Caco-2 (cell line): ENCODE measurements at places on chromosomes 12 and 14.

DNA sequence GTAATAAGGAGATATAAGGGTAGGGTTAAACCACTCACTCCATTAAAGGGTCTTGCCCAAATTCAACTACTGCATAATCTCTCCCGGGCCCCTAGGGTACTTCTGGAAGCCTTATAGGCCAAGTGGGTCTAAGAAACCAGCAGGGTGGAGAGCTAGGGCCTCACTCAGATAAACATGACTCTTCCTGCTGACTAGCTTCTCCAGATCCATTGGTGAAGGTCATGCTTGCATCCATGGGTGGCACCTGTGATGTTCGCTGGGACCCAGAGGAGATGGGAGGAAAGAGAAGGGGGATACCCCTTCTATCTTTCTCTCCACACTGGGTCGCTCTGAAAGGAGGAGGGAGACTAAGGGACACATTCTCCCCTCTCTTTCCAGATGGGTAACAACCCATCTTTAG is 36.1 kb upstream of the HIGD1C start:
- no peak for DNase-seq

- DNase-seq: no peak
These were observed 111.2 kb downstream of the KIF21A start for GRCh38 chr12:39331539-39332261.

DNA sequence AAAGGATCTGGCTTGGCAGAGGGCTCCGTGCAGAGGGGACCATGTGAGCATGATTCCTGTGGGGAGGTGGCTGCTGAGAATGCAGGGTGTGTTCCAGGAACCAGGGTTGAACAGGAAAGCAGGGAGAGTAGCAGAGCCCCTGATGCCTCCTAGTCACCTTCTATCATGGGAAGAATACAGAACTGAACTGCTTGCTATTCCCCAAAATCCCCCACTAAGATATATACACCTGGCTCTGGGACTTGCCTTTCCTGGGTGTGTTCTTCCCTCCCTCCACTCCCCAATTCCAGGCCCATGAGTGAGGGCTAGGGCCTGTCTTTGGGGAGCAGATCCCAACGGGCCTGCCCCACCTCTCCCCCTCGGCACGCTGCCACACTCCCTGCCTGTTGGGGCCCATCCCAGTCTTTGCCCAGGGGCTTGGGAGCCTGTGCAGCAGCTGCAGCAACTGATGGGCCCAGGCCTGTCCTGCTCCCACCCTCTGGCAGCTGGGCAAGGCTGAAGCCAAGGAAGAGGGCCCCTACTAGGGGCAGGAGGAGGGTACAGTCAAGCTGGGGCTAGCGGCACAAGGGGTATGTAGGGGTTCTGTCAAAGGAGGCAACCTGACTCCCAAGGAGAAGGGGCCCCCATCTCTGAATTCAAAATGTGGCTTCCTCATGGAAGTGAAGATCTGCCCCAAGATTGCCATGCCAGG is 3.2 kb downstream of the AJUBA start:
- DNase-seq: no peak

DNA sequence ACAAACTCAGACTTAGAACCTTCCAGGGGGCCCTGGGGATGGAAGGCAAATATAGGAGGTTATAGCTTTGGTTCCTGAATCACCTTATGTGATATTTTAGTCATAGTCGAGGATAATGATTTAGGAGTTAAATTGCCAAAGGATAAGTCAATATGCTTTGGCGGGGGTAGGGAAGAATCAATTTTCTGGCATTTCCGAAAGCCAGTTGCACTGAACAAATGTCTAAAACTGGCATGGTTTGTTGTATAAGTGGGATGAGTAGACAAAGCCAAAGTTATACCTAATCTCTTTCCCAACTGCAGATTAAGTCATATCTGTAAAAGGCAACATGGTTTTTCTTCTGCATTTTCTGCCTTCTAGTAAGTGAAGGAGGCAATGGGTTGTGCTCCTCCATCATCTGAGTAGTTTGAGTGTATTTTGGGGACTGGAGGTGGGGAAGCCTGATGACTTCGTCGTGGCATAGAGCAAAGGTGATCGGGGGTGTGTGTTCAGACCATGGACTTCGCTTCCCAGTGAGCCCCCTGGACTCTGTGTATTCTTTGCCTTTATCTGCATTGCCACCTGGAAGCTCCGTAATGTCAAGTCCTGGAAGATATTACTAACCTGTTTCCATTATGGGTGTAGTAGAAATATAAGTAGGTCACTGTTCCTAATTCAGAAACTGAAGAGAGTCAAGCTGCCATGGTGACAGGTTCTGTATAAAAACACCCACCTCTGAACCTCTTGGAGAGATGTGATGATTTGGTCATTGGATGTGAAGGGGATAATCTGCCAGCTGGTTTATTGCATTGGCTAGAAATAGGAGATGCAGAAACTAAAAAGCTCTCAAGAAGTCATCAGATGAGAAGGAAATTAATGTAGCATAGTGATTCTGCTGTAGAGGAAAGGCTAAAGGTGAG is 24.5 kb downstream of the PPFIBP1 start:
- DNase-seq: no peak

DNA sequence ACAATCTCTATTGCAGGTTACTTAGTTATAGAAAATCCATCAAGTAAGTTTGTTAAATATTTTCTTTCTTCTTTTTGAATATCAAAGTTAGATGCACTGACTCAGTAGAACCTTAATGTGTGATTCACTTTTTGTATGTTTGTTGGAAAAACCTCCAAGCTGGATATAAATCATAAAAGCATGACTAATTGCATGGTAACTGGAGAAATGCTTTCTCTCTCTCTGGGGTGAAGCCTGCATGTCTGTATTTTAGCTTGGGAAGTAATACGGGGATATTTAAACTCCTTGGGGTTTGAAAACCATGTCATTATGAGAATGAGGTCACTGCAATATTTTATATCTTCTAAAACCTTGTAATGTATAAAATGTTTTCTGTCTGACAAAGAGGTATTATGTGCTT is 58.6 kb upstream of the MYF6 start:
- no peak for DNase-seq

GRCh38 chr14:94363151-94363624 is 25.2 kb downstream of the SERPINA1 start:
- DNase-seq: no peak

GRCh38 chr12:24750263-24750662 is 198.6 kb downstream of the BCAT1 start:
- peak; percentile 46 for DNase-seq

DNA sequence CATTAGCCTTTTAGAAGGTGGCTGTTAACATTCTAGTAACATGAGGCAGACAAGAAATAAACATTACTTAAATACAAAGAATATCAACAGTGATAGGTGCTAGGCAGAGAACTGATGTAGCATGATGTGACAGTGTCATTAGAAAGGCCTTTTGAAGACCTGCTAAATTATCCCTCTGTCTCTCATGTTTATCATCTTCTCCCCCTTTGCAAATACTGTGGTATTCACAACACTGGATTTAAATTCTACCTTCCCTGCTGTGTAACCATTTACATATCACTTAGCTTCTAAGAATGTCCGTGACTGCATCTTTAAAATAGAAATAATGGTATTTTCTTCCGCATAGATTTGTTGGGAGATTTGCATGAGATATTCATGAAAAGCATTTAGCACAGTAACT is 74.4 kb upstream of the CLEC14A start:
- no peak for DNase-seq

DNA sequence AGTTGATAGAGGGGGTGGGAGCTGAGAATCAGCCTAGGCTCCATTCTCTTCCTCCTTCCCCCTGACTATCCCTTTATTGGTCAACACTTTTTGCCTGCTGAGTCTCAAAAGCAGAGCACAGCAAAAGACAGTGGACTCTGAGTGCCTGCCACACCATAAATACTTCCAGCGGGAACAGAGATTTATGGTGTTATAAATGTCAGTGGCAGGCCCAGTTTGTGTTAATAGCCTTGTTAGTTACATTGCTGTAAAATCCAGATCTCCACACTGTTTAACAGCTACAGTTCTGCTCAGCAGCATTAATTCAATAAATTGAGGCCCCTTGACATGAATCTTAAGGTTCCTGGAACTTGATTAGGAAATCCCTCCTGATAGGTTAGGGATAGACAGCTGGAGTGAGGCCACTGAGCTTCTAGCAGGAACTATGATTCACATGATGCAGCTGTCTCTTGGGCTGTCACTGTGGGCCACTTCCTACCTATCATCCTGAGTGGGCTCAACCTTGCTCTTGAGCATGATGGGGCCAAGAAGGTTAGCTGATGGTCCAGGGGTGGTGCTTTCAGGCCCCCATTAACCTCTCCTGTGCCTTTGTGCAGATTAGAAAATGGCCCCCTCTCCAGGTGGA is 295.2 kb upstream of the SRRM4 start:
- peak; percentile 40 for DNase-seq

GRCh38 chr12:47383942-47384341 is 304.2 kb upstream of the AMIGO2 start:
- no peak for DNase-seq

DNA sequence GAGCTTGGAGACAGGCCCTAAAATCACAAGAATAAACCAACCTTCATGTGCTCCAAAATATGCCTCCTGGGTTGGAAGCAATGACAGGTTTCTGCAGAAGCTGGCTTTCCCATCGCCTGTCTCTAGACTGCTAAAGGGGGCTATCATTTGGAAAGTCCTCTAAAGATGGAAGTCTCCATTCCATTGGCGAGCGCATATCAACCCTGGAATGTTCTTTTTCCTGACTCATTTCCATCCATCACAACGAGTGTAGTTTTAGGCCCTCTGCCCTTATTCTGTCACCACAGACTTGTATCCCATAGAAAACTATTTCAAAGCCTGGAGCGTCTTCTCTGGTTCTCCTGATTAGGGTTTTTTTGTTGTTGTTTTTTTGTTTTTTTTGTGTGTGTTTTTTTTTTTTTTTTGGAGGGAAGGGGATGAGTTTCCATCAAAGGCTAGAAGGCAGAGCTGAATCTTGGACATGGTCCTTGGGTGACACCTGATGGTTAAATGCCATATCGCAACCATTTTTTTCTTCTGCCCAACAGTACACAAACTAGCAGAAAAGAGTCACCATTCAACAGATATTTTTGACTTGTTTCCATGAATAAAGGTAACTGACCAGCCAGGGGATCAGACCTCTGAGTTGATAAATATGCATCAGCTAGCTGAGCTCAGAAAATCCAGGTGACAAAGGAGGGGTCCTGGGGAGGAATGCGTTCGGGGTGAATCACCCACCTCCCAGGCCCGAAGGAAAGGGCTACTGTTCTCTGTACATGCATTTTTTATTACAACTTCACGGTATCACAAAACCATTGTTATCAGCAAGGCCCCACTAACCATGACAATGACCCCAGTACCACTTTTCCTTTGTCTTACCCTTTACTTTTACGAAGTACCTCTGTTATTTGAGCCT is 40.5 kb downstream of the KCNA5 start:
- peak; percentile 73 for DNase-seq

- no peak for DNase-seq
These were observed 67.8 kb downstream of the HMGA2 start for GRCh38 chr12:65891987-65892481.

DNA sequence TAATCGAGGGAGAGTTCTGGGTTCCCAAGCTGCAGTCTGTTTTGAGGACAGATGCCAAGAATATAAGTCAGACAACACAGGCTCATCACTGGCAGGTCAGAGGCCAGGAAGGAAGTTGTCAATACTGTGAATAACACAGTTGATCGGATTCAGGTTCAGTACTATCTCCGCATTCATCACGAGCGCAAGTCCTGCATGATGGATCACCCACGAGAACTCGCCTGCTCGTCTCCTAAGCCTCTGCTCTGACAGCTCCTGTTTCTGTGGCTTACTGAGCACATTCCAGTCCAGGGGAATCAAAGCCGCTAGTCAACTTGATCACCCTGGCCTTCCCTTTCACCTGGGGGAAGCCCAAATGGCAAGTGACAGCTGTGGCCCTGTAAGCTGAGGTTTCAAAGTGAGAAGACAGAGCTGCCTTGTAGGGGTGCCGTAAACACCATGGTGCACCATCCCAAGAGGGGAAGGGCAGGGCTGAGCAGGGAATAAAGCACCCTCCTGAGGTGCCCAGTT is 60.1 kb upstream of the DICER1 start:
- no peak for DNase-seq

- DNase-seq: peak; percentile 89
These were observed 10.7 kb upstream of the HSP90AA1 start for GRCh38 chr14:102097441-102098135.

DNA sequence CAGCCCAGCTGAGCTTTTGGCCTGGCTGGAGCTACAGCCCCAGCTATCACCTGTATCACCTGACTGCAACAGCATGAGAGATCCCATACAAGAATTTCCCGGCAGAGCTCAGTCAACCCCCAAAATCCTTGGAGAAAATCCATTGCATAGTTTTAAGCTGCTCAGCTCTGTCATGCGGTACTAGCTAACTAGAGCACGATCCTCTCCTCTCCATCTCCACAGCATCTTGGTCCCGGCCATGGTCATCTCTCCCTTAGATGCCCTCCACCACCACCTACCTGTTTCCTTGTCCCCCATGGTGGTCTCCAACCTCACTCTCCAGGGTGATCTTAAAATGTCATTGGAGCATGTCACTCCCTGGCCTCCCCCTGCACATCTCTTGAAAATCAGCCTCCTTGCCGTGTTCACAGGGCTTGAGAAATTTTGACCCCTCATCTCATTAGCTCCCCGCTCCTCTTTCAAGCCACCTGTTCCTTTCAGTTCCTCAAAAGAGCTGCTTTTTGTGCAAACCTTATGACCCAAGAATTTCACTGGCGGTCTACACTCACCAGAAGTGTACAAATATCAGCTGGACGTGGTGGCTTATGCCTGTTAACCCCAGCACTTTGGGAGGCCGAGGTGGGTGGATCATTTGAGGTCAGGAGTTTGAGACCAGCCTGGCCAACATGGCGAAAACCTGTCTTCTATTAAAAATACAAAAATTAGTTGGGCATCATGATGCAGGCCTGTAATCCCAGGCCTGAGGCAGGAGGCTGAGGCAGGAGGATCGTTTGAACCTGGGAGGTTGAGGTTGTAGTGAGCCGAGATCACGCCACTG is 8.1 kb upstream of the CLMN start:
- DNase-seq: no peak

- DNase-seq: no peak
These were observed 47.0 kb downstream of the SLC8B1 start for GRCh38 chr12:113287899-113288282.

DNA sequence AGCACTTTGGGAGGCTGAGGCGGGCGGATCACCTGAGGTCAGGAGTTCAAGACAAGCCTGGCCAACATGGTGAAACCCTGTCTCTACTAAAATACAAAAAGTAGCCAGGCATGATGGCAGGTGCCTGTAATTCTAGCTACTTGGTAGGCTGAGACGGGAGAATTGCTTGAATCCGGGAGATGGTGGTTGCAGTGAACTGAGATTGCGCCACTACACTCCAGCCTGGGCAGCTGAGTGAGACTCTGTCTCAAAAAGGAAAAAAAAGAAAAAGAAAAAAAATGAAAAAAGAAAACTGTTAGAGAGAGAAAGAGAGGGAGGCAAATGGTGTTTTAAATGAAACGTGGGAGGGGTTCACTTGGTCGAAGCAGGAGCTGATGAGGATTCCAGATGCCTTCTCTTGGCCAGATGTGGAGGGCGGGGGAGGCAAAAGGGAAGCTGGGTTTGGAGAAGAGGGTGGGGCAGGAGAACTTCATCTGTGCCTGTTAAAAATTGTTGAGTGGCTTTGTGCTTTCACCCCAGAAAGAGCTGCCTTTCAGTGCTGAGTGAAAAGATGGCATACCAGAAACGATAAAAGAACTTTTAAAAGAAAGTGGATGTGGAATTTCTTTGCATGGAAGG is 1.1 kb downstream of the EMP1 start:
- no peak for DNase-seq
